ENCODE measurements at places on chromosomes 3 and 15.

DNA sequence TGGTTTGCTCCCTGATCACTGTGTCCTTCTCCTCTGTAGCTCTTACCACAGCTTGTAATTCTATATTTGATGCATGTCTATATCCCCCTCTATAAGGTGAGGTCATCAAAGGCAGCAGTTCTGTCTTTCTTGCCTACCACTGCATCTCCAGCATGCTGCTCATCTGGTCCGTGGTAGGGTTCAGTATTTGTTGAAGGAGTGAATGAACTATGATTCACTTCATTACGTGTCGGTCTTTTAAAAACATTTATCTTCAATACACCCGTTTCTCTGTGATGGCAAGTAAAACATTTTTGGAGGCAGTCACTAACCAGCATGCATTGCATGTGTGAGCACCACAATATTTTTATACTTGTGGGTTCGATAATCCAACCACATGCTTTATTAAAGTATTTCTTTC is 27.6 kb downstream of the CHST14 start:
- DNase-seq: no peak

GRCh38 chr15:91922646-91923547 is 69.4 kb downstream of the SLCO3A1 start:
- no peak for DNase-seq

DNA sequence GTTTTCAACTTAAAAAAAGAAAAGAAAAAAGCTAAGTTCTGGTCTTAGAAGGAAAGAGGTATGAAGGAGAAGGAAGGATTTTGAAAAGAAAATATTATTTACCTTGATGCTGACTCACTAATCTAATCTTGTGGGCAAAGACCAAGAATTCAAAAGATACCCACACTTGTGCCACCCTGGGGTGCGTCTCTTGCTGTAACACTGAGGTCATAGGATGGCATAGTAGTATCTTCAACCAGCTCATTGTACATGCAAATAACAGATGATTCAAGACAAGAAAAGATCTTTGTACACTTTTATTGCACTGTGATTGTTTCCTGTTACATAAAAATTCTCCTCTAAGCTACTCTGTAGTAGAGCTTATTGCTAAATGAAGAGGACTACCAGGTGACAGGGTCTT is 17.3 kb downstream of the PLS1 start:
- no peak for DNase-seq

DNA sequence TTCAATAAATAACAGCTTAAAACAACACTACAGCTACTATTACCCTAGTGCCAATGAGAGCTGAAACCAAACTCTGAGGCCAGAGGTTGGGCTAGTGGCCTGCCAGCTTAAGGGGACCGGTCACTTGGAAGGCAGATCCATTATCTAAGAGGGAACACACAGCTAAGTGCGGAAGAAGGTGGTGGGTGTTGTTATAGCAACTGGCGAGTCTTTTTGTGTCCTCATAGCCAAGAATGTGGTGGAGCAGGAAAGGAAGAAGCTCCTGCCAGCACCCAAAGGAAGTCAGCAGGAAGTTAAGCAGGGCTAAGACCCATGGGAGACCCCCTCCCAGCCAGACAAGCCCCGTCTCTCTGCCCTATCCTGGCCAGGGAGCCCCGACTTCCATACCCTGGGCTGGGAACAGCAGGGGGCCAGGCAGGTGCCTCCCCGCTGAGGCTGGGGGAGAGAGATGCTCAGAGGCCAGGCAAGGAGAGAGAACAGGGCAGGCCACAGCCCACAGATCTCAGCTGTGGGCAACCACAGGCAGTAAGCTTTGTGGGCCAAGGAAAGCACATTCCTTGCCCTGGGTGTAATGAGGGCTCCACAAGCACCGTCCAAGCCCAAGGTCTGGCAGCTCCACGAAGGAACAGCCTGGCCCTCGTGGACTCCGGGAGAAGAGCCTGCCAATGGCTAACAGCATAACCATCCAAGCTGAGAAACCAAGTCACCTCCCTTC is 34.0 kb upstream of the HRH1 start:
- no peak for DNase-seq

GRCh38 chr3:59809710-59810444 is 760.1 kb upstream of the CFAP20DC start:
- DNase-seq: peak; percentile 21

DNA sequence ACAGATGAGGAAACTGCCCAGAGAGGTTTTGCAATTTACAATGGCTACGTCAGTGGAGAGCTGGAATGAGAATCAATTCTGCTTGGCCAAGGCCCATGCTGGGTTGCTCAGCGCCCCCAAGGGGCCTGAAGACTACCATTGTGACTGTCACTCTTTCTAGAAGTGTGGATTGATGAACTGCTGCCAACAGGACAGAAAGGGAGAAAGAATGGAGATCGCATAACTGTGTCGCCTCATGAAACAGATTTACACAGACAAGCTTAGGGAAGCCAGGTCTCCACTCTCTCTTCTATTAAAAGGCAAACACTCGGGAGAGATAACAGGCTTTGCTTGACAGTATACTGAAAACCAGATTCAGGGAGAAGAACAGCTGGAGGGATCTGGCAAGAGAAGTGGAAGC is 160.0 kb downstream of the STT3B start:
- DNase-seq: peak; percentile 18

- peak; percentile 93 for DNase-seq
Observed at GRCh38 chr15:40367686-40368611, 9.9 kb downstream of the DISP2 start.

DNA sequence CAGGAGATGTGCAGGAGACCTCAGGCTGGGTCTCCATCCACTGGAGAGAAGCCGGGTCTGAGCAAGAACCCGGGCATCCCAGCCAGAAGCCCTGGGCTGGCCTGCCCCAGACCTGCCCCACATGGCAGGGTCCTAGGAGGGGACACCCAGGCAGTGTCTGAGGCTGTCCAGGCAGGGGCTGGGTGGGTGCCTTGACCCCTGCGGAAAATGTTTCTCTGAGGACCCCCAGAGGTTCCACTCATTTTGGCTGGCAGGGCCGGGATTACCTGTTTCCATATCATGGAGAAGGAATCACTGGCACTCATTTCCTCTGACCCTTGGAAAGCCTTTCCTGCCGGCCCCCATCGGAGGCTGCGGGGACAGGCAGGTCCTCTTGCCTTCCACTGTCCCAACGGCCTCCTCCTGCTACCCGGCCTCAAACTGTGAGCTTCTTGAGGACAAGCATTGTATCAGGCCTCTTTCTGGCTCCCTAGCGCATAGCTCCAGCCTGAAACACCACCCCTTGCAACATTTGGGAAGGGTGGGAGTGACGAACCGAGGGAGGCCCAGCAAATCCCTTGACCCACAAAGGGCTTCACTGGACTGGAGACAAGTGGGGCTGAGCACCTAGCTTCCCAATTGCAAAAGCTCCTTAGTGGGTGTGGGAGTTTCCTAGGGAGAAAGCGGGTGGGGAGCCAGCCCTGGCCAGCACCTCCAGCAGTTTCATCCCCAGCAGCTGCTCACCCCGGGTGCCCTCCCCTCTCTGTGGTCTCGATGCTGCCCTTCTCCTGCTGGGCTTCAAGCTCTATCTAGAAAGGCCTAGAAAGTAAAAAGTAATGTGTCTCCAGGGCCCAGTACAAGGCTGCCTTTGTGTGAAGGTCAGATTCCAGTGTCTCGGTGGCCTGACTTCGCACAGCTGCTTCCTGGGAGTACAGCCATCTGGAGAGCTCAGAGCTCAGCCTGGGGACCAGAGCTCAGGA is 29.7 kb downstream of the ACSBG1 start:
- no peak for DNase-seq

DNA sequence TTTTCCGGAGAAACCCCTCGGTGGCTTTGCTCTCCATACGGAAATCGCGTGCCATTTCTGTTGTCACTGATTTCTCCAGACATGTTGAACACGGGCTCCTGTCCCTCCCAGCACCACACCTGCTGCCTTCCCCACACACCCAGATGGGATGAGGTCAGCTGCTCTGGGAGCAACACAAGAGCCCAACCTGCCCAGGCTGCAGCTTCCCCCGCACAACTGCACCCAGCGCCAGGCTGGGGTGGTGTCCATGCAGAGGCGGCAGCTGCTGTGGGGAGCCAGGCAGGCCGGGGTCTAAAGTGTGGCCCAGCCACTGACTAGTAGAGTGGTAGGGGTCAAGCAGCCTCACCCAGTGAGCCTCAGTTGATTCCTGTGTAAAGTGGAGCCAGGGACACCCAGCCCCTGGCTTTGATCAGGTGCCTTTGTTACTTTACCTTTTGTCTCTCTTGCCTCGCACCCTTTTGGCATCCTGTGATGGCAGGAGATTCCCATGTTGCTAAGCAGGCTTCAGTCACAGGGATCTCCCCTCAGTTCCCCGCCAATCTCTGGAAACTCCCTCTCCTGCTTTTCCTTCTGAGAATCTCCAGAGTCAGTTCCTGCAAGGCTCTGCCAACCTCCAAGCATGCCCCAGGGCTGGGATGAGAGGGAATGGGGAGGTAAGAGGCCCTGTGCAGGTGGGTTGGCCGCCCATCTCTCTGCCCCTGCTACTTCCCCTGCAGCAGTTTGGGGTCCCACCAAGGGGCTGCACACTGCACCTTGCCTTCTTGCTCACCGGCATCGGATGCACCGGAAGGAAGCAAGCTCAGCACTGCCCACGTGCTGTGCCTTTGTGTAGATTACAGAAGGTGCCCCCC is 91.8 kb upstream of the ALDH1A3 start:
- no peak for DNase-seq

- no peak for DNase-seq
Observed at GRCh38 chr3:61777483-61777882, 216.1 kb downstream of the PTPRG start.

- no peak for DNase-seq
Observed at GRCh38 chr3:39383045-39383880, at the start of gene SLC25A38. Gene SLC25A38, plus strand, starts transcription at chr3:39383370. Its CDS starts 355 bp downstream, at chr3:39383725.

- DNase-seq: no peak
Observed at GRCh38 chr15:100723315-100723801, 121.0 kb downstream of the ASB7 start.

GRCh38 chr3:117304681-117305080 is 595.1 kb downstream of the TUSC7 start:
- no peak for DNase-seq

DNA sequence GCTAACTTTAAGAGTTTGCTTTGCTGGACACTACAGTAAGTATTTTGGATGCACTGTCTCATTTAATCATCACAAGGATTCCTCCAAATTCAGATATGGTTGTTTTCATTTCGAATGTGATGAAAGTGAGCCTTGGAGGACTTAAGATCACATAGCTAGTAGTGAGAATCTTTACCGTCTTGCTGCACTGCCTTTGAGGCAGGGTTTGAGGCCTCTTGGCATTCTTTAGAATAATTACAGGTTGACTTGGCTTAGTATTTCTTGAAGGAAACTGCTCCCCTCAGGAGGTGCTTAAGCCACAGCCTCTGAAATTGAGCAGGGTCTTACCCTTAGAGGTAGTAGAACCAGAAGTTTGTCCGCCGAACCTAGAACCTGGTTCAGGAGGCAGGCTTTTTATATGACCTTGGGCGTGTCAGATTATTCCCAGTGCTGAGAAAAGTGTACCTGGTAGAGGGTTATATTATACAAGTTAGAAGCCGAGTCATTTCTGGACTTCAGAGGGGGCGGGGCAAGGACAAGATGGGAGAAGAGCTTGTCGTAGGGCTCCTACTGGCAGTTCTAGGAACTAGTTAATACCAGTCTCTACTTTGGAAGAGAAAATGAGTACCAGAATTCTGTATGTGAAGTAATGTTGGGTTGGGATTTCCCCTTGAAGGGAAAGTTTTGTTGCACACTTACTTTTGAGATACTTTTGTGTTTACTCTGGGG is 1.1 kb downstream of the TFG start:
- DNase-seq: peak; percentile 85

Data from OCI-M1 (cell line).